Esophagus muscularis mucosa (tissue), 4 donors: ENCODE measurements at places on chromosomes 2 and 18. TPM values are rescaled to one million over a fixed set of nuclear protein-coding genes. Genes with fewer than 3 reads are reported as not detected.
A peak's percentile ranks its signal among the peaks of the same experiment; 100 is the strongest.

Gene STK17B
- total RNA-seq = 24.2 TPM

Gene DUSP19
- 2.5 TPM for total RNA-seq

Gene HPCAL1
- total RNA-seq = 54.2 TPM

Gene OTOS
- total RNA-seq = not detected

GRCh38 chr18:31218671-31219383 lies 56.2 kb upstream of the DSC1 start:
- H3K4me3 ChIP-seq = no peak overlapping the region
- H3K27me3 ChIP-seq = no peaks in the 10 kb centered on the region
- DNase-seq = no peak

- no peak overlapping the region for H3K27ac ChIP-seq
- no peaks in the 10 kb centered on the region for H3K27me3 ChIP-seq
- DNase-seq = no peak
- no peaks in the 10 kb centered on the region for H3K4me1 ChIP-seq
- H3K4me3 ChIP-seq = no peak overlapping the region
Measured at GRCh38 chr2:107936433-107937359, 49.6 kb upstream of the SLC5A7 start.

GRCh38 chr2:219106251-219106650 lies 45.5 kb upstream of the IHH start:
- H3K4me1 ChIP-seq = peaks cover 15% of the 10 kb centered on the region
- no peak overlapping the region for H3K27ac ChIP-seq
- H3K4me3 ChIP-seq = no peak overlapping the region
- no peak for DNase-seq
- H3K27me3 ChIP-seq = no peaks in the 10 kb centered on the region
- H3K36me3 ChIP-seq = no peaks in the 10 kb centered on the region

DNA sequence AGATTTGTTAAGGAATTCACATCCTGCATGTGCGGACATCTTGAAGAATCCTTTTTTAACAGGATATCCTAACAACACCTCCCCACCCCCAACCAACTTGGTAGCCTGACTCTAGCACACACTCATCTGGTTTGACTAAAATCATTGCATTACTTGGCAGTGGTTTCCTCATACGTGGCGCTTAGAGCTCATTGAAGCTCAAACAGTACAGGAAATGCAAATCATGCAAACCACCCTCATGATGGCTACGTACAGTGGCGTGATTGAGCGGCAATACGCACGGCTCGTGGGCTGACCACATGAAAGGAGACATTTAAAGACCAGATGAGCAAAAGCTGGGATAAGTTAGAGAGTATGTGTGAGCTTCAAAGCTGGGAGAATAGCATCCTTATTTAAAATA lies 336.2 kb downstream of the ZEB2 start:
- H3K36me3 ChIP-seq = no peaks in the 10 kb centered on the region
- H3K27ac ChIP-seq = no peak overlapping the region
- H3K4me3 ChIP-seq = no peak overlapping the region
- DNase-seq = no peak

- H3K27me3 ChIP-seq = no peaks in the 10 kb centered on the region
- no peak overlapping the region for H3K27ac ChIP-seq
- H3K4me1 ChIP-seq = no peaks in the 10 kb centered on the region
Measured at GRCh38 chr2:224362094-224362493, 39.8 kb downstream of the FAM124B start.

DNA sequence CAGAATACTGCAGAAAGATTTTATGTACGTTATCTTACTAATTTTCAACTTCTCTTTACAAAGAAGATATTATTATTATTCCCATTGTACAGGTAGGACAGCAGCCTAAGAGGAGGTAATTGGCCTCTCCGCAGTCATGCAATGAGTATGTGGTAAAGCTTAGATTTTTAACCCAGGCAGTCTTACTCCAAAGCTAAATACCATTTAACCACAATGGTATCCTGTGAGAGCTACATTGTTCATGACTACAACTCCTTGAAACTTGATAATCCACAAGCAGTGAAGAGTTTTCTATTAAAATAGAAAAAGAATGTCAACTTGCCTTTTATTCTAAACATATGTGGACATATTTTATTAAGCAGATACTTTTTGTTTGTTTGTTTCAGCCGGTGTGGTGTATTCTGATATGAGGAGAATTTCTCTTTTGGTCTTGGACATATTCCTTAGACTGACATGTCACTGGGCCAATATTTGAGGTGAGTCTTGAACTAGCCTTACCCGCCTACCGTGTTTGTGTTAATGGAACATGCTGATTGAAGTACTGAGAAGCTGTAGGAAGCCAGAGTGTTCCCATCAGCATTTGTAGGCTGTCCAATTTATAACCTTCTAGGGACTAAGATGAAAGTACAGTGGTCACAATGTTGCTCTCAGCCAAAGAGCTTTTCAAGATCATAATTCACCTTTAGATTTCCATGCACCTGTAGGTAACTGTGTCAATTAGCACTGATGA lies 293.9 kb upstream of the DCC start:
- no peak for DNase-seq
- no peaks in the 10 kb centered on the region for H3K27me3 ChIP-seq
- H3K4me3 ChIP-seq = no peak overlapping the region
- no peaks in the 10 kb centered on the region for H3K36me3 ChIP-seq
- H3K27ac ChIP-seq = no peak overlapping the region
- H3K4me1 ChIP-seq = no peaks in the 10 kb centered on the region

DNA sequence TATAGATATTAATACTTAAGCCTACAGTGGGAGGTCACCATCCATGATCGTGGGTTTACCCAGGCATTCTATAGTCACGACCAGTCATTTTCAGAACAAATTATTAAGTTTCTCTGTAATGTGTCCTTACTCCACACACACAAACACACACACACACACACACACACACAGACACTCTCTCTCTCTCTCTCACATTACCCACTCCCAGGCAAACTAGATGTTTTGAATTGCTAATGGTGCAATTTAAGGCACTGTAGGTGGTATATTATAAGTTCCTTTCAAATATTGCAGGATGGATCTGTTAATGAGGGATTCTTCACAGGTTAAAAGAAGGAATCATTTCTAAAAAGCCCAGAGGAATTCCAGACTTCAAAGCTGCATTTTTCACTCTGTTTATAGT lies 657.8 kb downstream of the MBD2 start:
- H3K4me1 ChIP-seq = peaks cover 6% of the 10 kb centered on the region
- no peak for DNase-seq
- H3K4me3 ChIP-seq = no peak overlapping the region
- H3K27me3 ChIP-seq = no peaks in the 10 kb centered on the region
- no peak overlapping the region for H3K27ac ChIP-seq
- H3K36me3 ChIP-seq = no peaks in the 10 kb centered on the region

DNA sequence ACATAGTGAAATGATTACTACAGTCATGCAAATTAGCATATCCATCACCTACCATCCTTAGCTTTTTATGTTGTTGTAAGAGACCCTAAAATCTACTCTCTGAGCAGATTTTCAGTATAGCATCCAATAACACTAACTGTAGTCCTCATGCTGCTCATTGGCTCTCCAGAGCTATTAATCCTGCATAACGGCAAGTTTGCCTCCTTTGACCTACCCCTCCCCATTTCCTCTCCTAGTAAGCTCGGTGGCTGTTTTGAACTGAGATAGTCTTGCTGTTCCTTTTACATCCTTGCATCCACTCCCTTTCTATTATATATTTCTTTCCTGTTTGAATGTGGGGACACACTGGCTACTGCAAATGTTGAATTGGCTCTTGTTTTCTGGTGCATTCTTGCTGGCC lies 481.5 kb downstream of the TSN start:
- H3K27ac ChIP-seq = no peak overlapping the region
- H3K4me1 ChIP-seq = no peaks in the 10 kb centered on the region
- H3K4me3 ChIP-seq = no peak overlapping the region
- H3K36me3 ChIP-seq = no peaks in the 10 kb centered on the region
- H3K27me3 ChIP-seq = no peaks in the 10 kb centered on the region

GRCh38 chr2:221422516-221423209 lies 149.4 kb downstream of the EPHA4 start:
- H3K36me3 ChIP-seq = no peaks in the 10 kb centered on the region
- no peak for DNase-seq

GRCh38 chr18:50814395-50814794 lies 5.4 kb downstream of the MRO start:
- no peak for DNase-seq
- no peaks in the 10 kb centered on the region for H3K36me3 ChIP-seq
- H3K27ac ChIP-seq = no peak overlapping the region
- no peaks in the 10 kb centered on the region for H3K27me3 ChIP-seq

- H3K27me3 ChIP-seq = no peaks in the 10 kb centered on the region
- H3K36me3 ChIP-seq = no peaks in the 10 kb centered on the region
- no peak for DNase-seq
Measured at GRCh38 chr2:232888839-232889529, 18.9 kb downstream of the SNORC start.

DNA sequence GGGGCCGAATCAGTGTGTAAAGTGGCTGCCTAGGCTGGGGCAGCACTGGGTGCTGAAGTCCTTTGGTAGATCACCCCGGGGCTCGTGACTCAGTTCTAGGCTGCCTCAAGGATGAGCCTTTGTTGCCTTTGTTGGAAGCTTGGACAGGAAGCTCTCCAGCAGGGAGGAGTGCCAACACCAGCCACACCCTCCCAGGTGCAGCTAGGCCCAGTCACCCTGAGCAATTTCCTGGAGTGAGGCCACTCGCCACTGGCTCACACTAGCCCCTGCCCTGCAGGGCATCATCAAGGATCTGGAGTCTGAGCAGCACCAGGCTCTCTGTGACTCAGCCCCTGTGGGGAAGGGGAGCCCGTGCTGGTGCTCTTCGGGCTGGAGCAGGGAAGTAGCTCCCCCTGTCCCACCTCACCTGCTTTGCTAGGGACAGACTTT lies 6.7 kb upstream of the SDC1 start:
- H3K27ac ChIP-seq = no peak overlapping the region
- no peaks in the 10 kb centered on the region for H3K4me1 ChIP-seq
- H3K36me3 ChIP-seq = no peaks in the 10 kb centered on the region
- H3K4me3 ChIP-seq = no peak overlapping the region
- no peaks in the 10 kb centered on the region for H3K27me3 ChIP-seq

- peak overlapping the region; percentile 95 for H3K27ac ChIP-seq
- H3K27me3 ChIP-seq = no peaks in the 10 kb centered on the region
- H3K4me1 ChIP-seq = peaks cover 42% of the 10 kb centered on the region
- peak overlapping the region; percentile 84 for H3K4me3 ChIP-seq
- no peak for DNase-seq
- no peaks in the 10 kb centered on the region for H3K36me3 ChIP-seq
Measured at GRCh38 chr2:202376460-202377206, 506 bp downstream of the BMPR2 start.

- H3K36me3 ChIP-seq = no peaks in the 10 kb centered on the region
- peak overlapping the region; percentile 89 for H3K4me3 ChIP-seq
- DNase-seq = no peak
Measured at GRCh38 chr2:156436497-156437085, 412 bp downstream of the GPD2 start.

- no peak overlapping the region for H3K4me3 ChIP-seq
- no peaks in the 10 kb centered on the region for H3K36me3 ChIP-seq
- H3K27me3 ChIP-seq = no peaks in the 10 kb centered on the region
- peaks cover 7% of the 10 kb centered on the region for H3K4me1 ChIP-seq
Measured at GRCh38 chr2:40256649-40257048, 195.2 kb downstream of the SLC8A1 start.

- H3K27ac ChIP-seq = no peak overlapping the region
- H3K36me3 ChIP-seq = no peaks in the 10 kb centered on the region
- H3K4me3 ChIP-seq = no peak overlapping the region
- no peak for DNase-seq
- H3K27me3 ChIP-seq = no peaks in the 10 kb centered on the region
Measured at GRCh38 chr18:25533218-25533617, 181.3 kb upstream of the ZNF521 start.

DNA sequence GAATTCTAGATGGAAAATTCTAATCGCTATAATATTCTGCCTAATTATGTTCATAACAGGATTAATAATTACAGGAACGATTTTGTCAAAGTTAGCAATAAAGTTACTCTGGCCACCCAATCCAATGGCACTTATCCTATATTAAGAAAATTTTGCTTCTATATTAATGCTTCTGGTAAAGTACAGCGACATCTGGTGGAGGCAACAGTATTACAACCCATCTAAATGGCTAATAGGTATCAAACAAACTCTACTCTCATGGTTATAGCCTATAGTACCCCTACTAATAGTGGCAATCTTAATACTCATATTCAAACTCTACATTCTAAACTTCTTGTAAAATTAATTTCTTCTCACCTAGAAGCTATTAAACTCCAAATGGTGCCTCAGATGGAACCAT lies 1084.7 kb upstream of the LRRTM1 start:
- H3K4me1 ChIP-seq = no peaks in the 10 kb centered on the region
- no peaks in the 10 kb centered on the region for H3K27me3 ChIP-seq
- H3K27ac ChIP-seq = no peak overlapping the region

DNA sequence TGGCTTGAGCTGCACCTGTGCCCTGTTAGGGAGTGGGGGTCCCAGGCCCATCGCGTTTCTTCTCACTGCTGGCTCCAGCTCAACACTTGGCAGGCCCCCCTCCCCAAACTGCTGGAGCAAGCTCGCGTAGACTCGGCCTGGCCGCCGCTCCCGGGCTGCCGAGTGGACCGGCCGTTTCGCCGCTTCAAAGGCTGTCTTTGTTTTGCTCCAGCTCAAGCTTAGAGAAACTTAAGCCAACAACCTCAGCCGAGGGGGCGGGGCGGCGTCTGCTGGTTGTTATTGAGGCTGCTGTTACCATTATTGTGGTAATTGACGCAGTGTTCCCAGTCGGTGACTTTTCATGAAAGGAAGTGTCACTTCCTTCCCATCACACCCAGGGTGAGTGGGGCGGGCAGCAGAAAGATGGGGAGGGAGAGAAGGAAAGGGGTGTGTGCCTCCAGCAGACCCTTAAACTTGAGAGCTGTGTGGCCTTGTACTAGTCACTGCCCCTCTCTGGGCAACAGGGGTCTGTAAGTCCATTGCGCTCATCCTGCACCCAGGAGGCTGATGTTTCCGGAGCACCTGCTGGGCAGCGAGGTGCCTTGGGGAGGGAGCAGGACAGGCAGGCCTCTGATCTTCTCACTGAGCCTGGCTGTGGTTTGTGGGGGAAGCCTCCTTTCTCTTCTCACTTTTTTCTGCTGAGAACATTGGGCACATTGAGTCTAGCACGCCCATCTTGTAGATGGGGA lies 2.1 kb downstream of the ARID5A start:
- no peaks in the 10 kb centered on the region for H3K36me3 ChIP-seq
- H3K4me3 ChIP-seq = peak overlapping the region; percentile 95
- H3K27ac ChIP-seq = peak overlapping the region; percentile 99
- H3K4me1 ChIP-seq = peaks cover 87% of the 10 kb centered on the region

- H3K27ac ChIP-seq = peak overlapping the region; percentile 45
- H3K27me3 ChIP-seq = no peaks in the 10 kb centered on the region
- H3K4me1 ChIP-seq = peaks cover 38% of the 10 kb centered on the region
- no peaks in the 10 kb centered on the region for H3K36me3 ChIP-seq
Measured at GRCh38 chr2:152466980-152467676, 132.2 kb downstream of the FMNL2 start.
